ENCODE measurements at places on chromosomes 3 and 15.
A peak's percentile ranks its signal among the peaks of the same experiment; 100 is the strongest.

- no peak for DNase-seq
These were observed 83.6 kb downstream of the PDZRN3 start for GRCh38 chr3:73540969-73541740.

DNA sequence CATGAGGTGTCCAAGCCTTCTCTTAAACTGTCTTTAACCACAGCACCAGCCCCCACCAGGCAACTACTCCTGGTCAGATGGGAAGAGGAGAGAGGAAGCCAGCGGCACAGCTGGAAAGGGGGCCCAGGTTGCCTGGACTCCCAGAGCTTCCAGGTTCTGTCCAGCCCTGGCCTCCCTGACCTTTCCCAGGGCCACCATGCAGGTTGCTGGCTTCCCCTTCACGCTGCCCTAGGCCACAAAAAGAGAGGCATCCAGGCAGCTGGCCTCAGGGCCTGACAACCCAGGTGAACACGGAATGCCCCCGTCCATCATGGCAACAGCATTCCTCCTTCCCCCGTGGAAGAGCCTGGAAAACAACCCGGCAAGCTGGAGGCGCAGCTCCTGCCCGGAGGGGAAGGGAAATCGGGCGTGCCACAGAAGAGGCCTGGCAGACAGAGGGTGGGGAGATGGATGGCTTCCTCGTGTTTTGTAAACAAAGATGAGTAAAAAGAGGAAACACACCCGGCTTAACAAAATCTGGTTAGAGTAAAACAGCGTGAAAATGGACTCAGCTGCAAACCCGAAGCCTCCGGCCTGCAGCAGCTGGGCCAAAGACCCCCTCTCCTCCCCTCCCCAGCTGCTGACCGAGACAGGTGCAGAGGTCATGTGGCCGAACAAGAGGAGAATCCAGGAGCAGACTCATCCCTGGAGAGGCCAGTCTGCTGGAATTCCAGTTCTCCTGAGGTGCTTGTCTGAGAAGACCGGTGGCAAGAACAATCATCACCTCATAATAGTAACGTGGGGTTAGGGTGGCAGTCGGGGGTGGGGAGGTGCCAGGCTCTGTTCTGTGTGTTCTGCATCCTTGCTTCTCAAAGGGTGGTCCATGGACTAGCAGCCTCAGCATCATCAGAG is 15.5 kb downstream of the BMF start:
- peak; percentile 37 for DNase-seq

DNA sequence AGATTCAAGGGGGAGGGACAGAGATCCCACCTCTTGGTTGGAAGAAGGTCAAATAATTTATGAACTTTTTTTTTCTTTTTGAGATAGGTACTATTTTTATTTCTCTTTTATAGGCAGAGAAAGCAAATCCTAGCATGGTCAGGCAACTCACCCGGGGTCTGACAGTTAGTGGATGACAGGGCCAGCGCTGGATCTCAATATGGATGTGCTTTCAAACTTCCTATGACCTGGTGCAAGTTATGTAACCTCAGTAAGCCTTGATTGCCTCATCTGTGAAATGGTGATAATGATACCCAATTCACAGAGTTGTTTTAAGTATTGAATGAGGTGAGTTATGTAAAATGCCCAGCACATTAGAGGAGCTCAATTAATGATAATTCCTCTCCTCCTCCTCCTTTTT is 86.8 kb upstream of the MEF2A start:
- DNase-seq, result no peak

GRCh38 chr3:8436661-8437287 is 64.8 kb upstream of the LMCD1 start:
- DNase-seq, result no peak

Measured in NCI-H748 treated with DMSO at 0.1 percent for 48 hours (cell line).